ENCODE measurements at places on chromosomes 2 and 18.

GRCh38 chr2:217186668-217187159 is 326.9 kb upstream of the TNP1 start:
- no peak for DNase-seq

DNA sequence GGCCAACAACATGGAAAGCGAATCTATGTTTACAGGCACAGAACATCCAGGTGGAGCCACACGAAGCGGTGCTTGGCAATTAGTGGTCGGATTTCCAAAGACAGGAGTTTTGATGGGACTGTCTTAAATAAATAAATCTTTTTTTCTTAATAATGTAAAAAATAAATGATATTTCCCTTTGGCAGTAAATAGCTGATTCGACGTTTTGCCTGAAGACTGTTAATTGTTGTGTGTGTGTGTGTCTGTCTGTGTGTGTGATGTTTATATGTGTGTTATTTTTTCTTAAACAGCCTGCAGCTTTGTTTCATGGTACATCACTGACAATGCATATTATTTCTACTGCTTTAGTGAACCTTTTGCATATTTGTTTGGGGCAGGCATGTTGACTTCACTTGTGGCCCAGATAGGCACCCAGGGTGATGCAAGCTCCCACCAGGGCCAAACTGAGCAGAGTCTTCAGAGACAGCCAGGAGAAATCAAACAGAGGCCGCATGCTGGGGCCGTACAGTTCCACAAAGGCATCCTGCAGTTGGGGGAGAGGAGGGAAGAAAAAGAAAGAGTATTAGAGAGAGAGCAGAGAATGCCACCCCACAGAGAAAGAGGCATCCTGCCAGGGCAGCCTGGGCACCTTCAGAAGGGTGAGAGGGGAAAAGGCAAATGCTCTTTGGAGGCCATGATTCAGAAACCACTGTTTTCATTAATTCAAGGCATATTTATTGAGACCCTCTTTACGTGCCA is 191.2 kb downstream of the BCL2 start:
- no peak for DNase-seq

- DNase-seq = no peak
Observed at GRCh38 chr18:47458483-47458882, 207.0 kb upstream of the SKOR2 start.

GRCh38 chr2:233353101-233353768 is 1.1 kb upstream of the DGKD start:
- no peak for DNase-seq

DNA sequence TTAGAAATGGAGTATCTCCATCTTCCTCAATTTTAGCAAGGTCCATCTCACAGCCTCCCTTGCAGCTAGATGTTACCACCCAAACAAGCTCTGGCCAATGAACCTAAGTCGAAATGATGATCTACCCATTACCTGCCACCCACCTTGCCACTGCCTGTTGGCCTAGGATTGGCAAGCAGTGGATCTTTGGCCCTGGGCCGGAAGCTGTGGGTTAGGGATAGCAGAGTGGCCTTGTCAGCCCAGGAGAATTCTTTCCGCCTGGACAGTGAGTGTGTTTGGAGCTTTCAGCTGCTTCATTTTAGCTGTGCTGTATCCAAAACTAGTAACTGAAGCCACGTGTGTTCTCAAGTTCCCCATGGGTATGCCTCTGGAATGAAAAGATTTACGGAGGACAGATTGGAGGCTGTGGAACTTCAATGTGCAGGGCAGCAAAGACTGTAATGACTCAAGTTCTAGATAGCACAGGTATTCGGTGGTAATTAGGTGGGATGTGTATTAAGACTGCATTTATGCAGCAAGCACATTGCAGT is 7.7 kb upstream of the PARD6G start:
- DNase-seq = no peak

DNA sequence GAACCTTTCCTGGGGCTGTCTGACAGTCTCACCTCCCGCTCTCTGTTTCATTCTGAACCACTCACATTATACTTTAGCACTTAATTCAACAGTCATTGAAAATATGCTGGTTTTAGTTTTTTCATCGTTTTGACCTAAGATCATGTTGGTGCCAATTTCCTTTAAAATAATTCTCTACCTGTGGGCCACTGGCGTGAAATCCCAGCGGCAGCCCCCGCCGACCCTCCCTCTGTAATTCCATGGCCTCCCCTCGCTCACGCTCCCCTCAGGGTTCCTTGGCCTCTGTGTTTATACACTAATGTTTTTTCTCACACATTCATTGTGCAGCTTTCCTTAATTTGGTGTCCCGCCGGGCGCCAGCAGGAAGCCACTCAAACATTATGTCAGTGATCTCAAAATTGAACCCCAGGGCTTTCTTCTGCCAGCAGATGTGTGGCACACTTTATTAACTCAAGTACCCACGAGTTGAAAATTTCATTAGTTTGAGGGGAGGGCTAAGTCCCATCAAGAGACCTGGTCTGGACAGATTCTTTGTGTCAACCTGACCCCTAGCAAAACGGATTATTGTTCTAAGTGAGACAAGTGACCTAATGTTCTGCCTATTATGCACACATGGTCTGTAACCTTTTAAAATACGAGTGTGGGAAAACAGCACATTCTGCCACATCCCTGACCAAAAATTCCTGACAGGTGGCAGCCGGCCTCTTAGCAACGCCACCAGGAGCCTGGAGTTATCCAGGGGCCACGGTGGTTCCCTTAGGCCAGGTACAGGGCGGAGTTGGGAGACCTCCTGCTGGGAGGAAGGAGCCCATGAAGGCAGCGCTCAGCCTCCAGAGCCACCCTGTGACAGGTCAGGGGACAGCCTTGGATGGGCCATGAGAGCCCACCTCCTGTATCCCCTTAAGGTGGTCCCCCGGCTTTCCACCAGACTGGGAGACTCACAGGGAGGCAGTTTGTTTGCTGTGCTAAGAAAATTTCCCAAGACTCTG is 53.1 kb downstream of the APOB start:
- DNase-seq = no peak

- DNase-seq = no peak
Observed at GRCh38 chr2:96131152-96131812, 7.0 kb downstream of the ASTL start.

GRCh38 chr2:217177720-217178119 is 317.9 kb upstream of the TNP1 start:
- DNase-seq = no peak

DNA sequence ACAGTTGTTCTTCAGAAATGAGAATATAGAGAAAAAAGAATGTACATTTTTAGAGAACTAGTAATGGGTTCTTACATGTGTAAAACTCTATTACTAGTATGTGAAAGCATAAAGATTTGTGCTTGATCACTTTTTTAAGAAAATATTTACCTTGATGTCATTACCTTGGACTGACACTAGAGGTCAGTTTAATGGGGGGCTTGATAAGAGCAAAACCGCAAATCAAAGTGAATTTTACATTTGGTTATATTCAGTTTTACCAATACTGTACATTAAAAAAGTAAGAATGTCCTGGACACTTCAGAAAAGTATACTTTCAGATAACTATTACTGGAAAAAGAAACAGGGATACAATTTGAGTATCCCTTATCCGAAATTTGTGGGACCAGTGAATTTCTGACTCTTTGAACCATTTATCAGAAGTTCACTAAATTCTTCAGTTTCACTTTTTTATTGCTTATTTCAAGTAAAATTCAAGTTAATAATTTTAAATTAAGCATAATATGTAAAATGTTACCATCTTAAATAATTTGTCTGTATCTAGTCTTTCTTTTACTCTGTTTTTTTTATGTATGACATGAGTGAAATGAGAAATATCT is 1149.5 kb downstream of the DSC3 start:
- DNase-seq = no peak

DNA sequence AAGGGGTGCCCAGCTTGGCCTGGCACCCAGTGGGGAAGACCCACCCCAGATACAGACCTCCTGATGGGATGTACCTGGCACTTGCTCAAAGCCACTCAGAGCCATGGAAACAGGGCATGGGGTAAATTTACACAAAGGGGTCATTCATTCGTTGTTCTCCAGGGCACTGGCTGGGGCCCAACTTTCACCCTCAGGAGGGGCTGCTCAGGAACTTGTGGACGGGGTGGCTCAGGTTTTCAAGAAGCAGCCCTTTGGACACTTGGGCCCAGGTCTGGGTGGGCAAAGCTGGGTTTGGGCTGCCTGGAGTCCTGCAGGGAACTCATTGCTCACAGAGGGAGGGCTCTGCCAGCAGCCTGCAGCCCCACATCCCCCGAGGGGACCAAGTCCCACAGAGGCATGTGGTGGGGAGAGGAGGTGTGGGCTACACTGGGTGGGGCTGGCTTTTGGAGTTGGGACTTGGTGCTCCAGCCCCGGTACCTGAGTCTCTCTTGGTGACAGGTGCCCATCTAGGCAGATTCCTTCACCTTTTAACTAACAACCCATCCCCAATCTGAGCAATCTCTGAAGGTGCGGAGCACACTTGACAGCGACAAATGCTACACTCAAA is 172.3 kb downstream of the CELF4 start:
- no peak for DNase-seq

GRCh38 chr2:219309278-219309677 is at the start of gene PTPRN:
Gene PTPRN (minus strand): TSS chr2:219309401. CDS start chr2:219309332, 69 bp downstream.
- peak; percentile 81 for DNase-seq

DNA sequence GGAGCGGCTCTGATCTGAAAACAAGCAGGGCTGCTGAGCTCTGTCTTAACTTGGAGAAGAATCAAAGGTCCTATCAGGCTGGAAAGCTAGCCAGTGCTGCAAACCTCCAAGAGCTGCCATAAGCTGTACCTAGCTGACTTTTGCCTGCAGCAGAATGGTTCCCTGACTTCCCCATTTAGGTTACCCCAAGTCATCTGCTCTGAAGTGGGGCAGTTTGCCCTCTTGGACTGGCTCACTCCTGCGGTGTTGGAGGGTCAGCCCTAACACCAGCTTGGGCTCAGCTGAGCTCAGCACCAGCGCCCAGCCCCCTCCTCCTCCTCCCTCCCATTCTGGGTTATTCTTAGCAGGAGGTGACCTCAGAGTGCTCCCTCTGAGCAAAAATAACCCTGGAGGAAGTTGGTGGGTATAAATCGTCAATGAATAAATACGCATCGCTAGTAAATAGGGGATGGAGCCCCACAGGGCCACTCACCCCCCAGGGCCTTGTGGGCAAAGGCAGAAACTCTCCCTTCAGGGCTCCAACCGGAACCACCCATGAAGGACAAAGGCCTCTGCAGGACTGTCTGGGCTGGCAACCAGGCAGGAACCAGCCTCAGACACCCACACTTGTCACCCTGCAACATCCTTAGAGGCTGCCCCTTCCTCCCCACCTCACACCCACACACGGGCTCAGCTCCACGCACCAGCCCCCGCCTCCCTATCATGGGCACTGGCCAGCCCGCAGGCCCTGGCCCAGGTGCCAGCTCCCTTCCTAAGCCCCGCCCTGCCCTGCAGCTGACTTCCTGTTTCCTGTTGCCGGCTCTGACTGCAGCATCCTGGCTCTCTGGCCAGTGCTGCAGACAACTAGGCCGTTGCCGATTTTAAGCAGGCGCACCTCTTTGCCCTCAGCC is 46.9 kb downstream of the DNMT3A start:
- DNase-seq = no peak

DNA sequence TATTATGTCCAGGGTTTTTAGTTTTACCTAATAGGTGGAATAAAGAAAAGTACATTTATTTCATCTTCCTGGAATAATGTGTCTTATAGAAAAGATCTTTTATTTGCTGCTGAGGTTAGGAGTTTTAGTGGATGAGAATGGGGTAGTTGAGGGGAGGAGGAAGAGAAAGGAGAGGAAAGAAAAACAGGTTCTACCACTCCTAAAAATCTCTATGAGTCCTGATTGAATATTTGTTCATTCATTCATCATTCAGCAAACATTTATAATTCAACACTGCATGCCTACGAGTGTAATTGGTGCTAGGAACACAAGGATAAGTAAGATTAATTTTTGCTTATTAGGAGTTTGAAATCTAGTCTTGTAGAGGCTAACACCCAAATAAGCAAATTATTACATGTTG is 45.2 kb upstream of the SLC4A10 start:
- DNase-seq = no peak

- DNase-seq = no peak
Observed at GRCh38 chr2:240066489-240066888, 13.2 kb upstream of the OR6B3 start.

Data from glutamatergic neuron (in vitro differentiated cells).